ENCODE measurements at places on chromosomes 1 and 21.

DNA sequence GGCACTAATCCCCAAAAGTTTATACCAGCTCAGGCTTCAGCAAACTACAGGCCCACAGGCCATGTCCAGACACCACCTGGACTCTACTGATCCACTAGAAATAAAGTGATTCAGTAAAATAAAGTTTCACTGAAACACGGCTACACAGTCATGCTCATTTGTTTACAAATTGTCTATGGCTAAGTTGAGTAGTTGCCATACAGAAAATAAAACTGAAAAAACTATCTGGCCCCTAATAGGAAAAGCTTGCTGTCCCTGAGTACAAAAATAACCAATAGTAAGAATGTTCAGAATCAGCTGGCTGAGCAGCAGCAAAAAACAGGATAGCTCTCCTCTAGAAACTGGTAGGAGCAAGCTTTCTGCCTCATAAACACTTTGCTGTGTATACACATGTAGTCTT is 221.5 kb downstream of the RERE start:
- H3K36me3 ChIP-seq, result peaks cover 3% of the 10 kb centered on the region
- no peak overlapping the region for H3K4me3 ChIP-seq
- H3K27me3 ChIP-seq, result no peaks in the 10 kb centered on the region
- H3K27ac ChIP-seq, result no peak overlapping the region
- H3K4me1 ChIP-seq, result no peaks in the 10 kb centered on the region

DNA sequence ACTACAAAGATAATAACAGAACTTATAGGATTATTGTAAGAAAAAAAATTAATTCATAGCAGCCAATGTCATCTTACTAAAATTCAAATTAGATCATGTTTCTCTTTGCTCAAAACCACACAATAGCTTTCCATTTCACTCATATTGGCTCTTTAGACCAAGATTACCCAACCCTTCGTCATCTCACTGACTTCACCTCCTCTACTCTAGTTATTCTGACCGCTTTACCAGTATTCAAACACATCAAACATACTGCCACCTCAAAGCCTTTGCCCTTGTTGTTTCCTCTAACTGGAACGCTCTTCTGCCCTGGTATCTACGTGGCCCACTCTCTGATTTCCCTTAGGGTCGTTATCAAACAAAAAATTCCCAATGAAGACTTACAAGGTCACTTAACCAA is 1.7 kb downstream of the ANGPTL3 start:
- no peak overlapping the region for H3K4me3 ChIP-seq
- no peaks in the 10 kb centered on the region for H3K4me1 ChIP-seq
- DNase-seq, result no peak
- H3K36me3 ChIP-seq, result no peaks in the 10 kb centered on the region
- H3K27me3 ChIP-seq, result no peaks in the 10 kb centered on the region

GRCh38 chr1:47565092-47565491 is 127.2 kb downstream of the FOXD2 start:
- no peak overlapping the region for H3K4me3 ChIP-seq
- DNase-seq, result no peak
- no peaks in the 10 kb centered on the region for H3K27me3 ChIP-seq
- H3K27ac ChIP-seq, result no peak overlapping the region
- peaks cover 33% of the 10 kb centered on the region for H3K4me1 ChIP-seq

DNA sequence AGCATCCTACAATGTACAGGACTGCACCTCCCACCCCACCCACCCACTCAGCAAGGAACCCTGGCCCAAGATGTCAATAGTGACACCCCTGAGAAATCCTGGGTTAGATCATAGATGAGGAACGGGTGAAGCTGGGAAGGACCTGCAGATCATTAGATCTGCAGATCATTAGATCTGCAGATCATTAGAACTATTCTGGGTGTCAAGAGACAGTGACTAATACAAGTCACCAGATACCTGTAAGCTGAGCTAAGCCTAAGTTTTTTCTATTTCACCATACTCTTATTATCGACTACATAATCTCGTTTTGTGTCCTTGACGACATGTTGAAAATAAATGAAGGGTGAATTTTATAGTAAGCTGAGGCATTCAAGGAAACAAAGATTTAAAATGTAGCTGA is 325.7 kb downstream of the DUSP10 start:
- no peak overlapping the region for H3K4me3 ChIP-seq
- H3K27me3 ChIP-seq, result no peaks in the 10 kb centered on the region
- H3K4me1 ChIP-seq, result no peaks in the 10 kb centered on the region
- DNase-seq, result no peak

GRCh38 chr1:201153474-201154388 is 543 bp downstream of the TMEM9 start:
- peaks cover 2% of the 10 kb centered on the region for H3K27me3 ChIP-seq
- peaks cover 8% of the 10 kb centered on the region for H3K4me1 ChIP-seq
- no peak for DNase-seq
- peak overlapping the region; percentile 79 for H3K4me3 ChIP-seq
- no peak overlapping the region for H3K27ac ChIP-seq

DNA sequence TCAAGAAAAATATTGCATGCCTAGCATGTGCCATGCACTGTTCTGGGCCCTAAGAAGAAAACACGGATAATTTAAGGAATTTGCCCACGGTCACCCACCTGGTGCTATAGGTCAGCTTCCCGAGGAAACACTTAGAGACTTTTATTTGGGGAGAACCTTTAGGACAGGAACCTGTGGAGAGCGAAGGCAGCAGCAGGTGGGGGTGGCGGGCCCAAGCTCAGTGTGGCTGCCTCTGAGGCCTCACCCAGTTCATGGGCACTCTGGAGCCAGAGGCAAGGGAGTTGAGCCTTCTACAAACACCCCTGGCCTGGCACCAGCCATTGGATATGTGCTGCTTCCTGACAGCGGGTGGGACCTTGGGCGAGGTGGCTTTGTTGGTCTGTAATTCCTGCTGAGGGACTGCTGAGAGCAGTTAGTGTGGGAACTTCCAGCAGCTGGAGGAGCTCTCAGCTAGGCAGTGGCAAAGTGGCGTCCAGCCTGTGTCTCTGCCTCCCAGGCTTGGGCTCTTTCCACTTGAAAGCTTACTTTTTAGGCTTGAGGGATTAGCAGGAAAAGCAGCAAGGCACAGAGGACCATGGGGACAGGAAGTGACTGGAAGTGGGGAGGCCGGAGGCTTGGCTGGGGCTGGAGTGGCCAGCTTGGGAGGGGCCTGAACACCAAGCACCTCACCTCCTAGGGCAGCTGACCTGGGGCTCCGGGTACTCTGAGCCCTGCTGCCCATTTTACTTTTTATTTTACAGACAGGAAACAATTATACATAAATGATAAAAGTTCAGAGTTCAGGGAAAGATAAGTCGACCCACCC is 19.1 kb downstream of the MRPL37 start:
- H3K27me3 ChIP-seq, result no peaks in the 10 kb centered on the region
- DNase-seq, result no peak
- H3K4me3 ChIP-seq, result no peak overlapping the region
- H3K36me3 ChIP-seq, result peaks cover 78% of the 10 kb centered on the region
- no peak overlapping the region for H3K27ac ChIP-seq

DNA sequence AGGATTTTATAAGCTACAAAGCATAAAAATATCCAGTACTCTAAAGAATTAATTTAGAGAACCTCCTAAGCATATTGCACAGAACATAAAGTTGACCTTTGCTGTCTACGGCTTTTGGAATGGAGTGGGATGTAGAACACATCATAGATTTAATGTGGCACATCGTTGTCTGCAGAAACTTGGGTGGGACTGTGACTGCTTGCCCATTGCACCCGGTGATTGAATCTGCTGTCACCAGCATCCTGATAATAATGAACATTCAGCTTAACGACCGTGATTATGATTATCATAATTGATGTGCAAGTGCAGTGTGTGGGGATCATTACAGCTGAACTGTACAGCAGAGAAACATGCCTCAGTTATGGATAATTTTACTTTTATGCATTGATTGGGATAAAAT is 181.9 kb downstream of the SPATA17 start:
- no peak overlapping the region for H3K4me3 ChIP-seq
- H3K36me3 ChIP-seq, result no peaks in the 10 kb centered on the region
- H3K27me3 ChIP-seq, result no peaks in the 10 kb centered on the region
- DNase-seq, result no peak
- no peaks in the 10 kb centered on the region for H3K4me1 ChIP-seq

DNA sequence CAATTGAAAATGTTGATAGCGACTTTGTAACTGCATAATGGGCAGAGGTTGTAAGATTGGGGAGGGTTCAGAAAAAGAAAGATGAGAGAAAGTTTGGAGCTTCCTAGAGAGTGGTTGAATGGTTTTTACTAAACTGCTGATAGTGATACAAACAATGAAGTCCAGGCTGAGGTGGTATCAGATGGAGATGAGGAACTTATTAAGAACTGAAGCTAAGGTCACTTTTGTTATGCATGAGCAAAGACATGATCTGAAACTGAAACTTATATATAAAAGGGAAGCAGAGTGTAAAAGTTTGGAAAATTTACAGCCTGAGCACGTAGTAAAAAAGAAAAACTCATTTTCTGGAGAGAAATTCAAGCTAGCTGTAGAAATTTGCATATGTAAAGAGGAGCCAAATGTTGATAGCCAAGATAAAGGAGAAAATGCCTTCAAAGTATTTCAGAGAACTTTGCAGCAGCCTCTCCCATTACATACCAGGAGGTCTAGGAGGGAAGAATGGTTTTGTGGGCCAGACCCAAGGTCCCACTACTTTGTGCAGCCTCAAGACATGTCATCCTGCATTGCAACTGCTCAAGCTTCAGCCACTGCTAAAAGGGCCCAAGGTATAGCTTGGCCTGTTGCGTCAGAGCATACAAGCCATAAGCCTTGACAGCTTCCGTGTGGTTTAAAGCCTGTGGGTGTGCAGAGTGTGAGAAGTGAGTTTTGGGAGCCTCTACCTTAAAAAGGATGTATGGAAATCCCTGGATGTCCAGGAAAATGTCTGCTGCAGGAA is 843.9 kb downstream of the AMY1C start:
- no peaks in the 10 kb centered on the region for H3K4me1 ChIP-seq
- H3K4me3 ChIP-seq, result no peak overlapping the region

DNA sequence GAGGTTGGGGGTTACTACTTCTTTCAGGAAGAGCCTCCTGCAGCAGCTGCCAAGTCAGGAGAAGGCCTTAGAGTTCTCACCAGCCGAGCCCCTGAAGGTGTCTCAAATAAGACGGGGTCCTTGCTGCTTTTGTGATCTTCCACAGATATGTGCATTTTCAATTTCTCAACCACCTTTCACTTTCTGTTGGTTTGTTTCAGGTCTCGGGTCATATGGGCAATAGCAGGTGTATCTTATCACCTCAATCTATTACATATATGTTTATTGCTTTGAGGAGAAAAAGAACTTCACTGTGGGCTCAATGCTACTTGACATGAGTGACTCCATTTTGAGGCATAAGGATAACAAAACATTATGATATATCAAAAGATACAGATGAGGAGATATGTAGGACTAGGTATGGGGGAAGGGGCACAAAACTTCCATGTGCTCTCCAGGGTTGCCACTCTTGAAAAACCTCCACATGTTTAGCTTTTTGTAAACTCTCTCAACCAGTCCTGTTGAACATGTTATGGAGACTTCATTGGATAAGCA is 1171.4 kb upstream of the ADGRL2 start:
- no peaks in the 10 kb centered on the region for H3K36me3 ChIP-seq
- DNase-seq, result no peak
- H3K27me3 ChIP-seq, result no peaks in the 10 kb centered on the region
- no peaks in the 10 kb centered on the region for H3K4me1 ChIP-seq
- no peak overlapping the region for H3K27ac ChIP-seq
- H3K4me3 ChIP-seq, result no peak overlapping the region
